ENCODE measurements at places on chromosomes 11 and 22.

- no peak for DNase-seq
These were observed 148.1 kb downstream of the DYNC2H1 start for GRCh38 chr11:103257360-103257759.

GRCh38 chr11:31814176-31814868, 3.2 kb upstream of the PAX6 start:
- no peak for DNase-seq

GRCh38 chr22:31278151-31278621, 14.1 kb downstream of the PIK3IP1 start:
- no peak for DNase-seq

- DNase-seq = no peak
These were observed 20.6 kb upstream of the FDX1 start for GRCh38 chr11:110409174-110409573.

DNA sequence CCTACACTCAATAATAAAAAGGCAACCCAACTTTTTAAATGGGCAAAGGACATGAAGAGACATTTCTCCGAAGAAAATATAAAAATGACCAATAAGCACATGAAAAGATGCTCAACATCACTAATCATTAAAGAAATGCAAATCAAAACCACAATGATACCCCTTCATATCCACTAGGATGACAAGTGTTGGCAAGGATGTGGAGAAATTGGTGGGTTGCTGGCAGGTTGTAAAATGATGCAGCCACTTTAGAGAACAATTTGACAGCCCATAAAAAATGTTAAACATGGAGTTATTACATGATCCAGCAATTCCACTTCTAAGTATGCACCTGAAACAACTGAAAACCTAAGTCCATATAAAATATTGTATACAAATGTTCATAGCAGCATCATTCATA, 73.2 kb upstream of the LMO2 start:
- DNase-seq = no peak

DNA sequence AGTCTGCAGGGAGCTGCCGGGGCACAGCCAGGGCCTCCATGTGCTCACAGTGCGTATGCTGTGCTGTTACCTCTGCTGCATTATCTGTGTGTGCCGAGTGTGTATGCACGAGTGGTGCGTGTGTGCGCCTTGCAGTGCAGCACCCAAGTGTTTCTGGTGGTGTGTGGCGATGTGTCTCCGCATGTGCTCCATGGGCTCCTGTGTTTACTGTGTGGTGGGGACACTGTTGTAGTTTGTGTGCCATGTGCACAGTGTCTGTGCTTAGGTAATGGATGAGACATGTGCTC, 31.4 kb downstream of the KCNC1 start:
- DNase-seq = no peak

- no peak for DNase-seq
These were observed 26.3 kb upstream of the CCDC90B start for GRCh38 chr11:83312430-83312829.

GRCh38 chr22:44449061-44449682, 48.9 kb downstream of the RTL6 start:
- no peak for DNase-seq

DNA sequence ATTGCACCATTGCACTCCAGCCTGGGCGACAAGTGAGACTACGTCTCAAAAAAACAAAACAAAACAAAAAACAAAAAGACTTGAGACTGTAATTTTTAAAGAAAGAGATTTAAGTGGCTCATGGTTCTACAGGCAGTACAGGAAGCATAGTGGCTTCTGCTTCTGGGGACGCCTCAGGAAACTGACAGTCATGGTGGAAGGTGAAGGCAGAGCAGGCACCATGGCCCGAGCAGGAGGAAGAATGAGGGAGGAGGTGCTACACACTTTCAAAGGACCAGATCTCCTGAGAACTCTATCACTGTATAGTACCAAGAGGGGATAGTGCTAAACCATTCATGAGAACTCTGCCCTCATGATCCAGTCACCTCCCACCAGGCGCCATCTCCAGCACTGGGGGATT, 52.0 kb downstream of the CBL start:
- no peak for DNase-seq

- no peak for DNase-seq
These were observed 67.5 kb downstream of the TEAD1 start for GRCh38 chr11:12741671-12742216.

DNA sequence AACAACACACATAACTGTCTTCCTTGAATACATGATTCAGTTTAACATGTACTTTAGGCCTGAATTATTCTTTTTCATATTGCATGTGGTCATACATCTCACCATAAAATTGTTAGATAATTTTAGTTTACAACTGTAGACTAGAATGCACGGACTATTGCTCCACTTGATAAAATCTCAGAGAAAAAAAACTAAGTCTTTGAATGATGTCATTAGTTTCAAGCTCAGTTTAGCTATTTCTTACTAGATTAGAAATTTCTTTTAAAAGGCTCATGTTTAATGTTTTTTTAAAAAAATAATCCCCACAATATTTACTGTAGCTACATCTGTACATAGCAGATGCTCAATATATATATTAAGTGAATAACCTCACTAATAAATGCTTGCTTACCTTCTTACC, 5.1 kb downstream of the RSF1 start:
- DNase-seq = no peak

- DNase-seq = no peak
These were observed 14.3 kb upstream of the ADA2 start for GRCh38 chr22:17233348-17234043.

DNA sequence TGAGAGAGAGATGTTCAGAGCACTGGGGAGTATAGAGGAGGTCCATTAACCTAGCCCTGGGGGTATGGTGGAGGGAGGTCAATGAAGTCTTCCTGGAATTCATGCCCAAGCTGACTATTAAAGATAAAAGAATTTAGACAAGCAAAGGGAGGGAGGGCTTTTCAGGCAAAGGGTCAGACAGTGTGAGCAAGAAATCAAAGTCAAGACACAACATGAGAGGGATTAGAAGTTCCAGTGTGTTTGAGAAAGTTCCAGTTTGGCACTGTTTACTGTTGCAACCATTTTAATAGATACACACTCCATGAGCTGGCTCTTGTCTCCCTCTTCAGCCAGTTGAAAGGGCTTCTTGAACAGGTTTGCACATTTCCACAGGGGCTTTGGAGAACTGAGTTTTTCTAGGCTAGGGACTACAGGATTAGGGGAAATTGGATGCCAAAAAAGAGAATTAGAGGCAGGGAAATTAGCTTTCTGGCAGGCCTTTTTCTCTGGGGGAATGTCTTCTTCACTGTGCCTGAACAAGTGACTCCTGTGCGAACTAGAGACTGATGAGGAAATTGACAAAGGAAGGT, 14.7 kb upstream of the NNMT start:
- no peak for DNase-seq

DNA sequence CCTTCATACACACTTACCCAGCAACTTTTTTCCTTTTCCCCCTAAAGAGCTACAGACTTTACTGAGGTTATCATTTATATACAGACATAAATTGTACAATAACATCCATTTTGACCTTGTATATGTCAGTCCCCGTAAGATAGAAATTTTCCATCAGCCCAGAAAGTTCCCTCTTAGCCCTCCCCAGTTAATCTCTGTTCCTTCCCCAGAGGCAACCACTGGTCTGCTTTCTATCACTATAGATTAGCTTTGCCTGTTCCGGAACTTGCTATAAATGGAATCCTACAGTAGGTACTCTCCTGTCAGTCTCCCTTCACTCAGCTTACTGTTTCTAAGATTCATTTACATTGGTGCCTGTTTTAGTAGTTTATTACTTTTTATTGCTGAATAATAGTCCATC, 54.9 kb downstream of the TSPAN18 start:
- DNase-seq = no peak

DNA sequence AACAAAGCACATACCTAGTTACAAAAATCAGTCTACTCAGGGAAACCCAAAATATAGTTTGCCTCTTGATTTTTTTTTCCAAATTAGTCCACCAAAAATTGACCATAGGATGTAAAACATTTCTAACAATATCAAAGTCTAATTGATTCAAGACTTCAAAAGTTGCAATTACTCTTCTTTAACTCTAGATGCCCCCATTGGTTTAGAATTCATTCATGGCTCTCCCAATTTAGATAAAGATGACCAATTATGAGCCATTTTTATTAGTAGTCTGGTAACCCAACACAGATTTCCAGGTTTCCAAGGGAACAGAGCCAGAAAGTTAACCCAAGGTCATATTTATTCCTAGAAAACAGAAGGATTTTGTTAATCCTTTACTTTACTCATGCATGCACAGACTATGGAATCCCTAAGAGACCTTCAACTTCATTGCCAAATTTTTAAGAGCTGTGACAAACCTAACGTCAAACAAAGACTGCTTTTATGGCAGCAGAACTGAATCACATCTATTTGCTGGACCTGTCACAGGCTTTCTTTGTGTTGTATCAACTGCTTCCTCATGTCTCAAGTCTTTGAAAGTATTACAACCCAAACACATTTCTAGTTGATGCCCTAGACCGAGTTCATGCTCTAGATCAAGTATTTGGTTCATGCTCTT, 55.3 kb downstream of the C22orf42 start:
- no peak for DNase-seq

DNA sequence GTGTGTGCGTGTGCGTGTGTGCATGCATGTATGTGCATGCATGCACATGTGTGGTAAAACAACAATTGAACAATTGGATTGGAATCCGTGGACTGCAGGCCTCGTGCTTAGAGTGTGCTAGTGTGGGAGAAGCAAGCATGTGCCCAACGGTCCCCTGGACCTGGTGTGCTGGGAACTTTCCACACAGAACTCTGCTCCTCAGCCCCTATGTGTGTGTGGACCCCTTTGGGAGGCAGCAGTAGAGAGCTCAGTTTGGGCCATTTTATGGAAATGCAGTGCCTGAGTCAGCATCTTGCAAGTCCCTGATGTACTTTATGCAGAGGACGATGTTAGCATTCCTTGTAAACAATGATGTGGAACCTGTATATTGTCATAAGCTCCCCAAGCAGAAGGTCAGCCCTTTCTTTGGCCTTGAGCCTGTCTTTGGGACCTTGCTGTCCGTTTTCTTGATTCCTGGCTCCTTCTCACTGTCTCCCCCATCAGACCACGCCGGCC, 167.3 kb downstream of the TBC1D22A start:
- no peak for DNase-seq

- no peak for DNase-seq
These were observed 13.5 kb upstream of the TUB start for GRCh38 chr11:8067567-8067928.

- DNase-seq = no peak
These were observed 144.9 kb downstream of the MAML2 start for GRCh38 chr11:96197801-96198701.

GRCh38 chr11:70281156-70281609, 10.7 kb downstream of the PPFIA1 start:
- no peak for DNase-seq

DNA sequence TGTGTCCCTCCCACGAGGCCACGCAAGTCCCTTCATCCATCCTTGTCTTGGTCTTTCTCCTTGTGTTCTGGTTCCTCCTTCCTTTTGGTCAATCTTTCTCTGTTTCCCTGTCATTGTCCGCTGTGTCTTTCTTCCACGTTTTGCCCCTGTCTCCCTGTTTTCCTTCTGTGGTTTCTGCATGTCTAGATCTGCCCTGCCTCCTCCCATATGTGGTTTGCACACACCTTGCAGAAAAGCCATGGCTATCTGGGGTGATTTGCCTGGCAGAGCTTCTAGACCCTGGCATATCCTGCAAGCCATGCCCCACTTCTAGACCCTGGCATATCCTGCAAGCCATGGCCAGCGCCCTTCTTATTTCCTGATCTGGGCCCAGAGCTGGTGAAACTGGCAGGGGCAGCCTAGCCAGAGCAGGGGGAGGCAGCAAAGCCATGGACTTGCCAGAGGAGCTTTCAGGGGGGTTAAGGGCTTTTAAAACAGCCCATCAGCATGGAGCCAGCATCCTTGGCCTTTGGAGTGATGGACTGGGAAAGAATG, 131.6 kb upstream of the NECTIN1 start:
- DNase-seq = no peak

GRCh38 chr11:8015753-8016239, 28.7 kb downstream of the EIF3F start:
- DNase-seq = no peak

GRCh38 chr11:43119275-43119970, 192.4 kb upstream of the API5 start:
- DNase-seq = no peak

DNA sequence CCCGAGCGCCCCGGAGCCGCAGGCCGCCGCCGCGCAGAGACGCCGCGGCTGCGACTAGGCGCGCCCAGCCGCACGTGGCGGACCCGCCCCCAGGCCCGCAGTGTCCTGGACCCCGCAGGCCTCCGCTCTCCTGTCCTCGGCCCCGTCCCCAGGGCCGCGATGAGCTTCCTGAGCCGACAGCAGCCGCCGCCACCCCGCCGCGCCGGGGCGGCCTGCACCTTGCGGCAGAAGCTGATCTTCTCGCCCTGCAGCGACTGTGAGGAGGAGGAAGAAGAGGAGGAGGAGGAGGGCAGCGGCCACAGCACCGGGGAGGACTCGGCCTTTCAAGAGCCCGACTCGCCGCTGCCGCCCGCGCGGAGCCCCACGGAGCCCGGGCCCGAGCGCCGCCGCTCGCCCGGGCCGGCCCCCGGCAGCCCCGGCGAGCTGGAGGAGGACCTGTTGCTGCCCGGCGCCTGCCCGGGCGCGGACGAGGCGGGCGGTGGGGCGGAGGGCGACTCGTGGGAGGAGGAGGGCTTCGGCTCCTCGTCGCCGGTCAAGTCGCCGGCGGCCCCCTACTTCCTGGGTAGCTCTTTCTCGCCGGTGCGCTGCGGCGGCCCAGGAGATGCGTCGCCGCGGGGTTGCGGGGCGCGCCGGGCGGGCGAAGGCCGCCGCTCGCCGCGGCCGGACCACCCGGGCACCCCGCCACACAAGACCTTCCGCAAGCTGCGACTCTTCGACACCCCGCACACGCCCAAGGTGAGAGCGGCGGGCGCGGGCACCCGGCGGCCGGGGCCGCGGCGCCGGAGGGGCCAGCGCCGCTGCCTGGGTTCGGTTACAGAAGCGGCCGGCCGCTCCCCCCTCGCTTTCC, 528 bp downstream of the WEE1 start:
- no peak for DNase-seq

- no peak for DNase-seq
These were observed 576.7 kb upstream of the LRRC4C start for GRCh38 chr11:42036201-42036600.

DNA sequence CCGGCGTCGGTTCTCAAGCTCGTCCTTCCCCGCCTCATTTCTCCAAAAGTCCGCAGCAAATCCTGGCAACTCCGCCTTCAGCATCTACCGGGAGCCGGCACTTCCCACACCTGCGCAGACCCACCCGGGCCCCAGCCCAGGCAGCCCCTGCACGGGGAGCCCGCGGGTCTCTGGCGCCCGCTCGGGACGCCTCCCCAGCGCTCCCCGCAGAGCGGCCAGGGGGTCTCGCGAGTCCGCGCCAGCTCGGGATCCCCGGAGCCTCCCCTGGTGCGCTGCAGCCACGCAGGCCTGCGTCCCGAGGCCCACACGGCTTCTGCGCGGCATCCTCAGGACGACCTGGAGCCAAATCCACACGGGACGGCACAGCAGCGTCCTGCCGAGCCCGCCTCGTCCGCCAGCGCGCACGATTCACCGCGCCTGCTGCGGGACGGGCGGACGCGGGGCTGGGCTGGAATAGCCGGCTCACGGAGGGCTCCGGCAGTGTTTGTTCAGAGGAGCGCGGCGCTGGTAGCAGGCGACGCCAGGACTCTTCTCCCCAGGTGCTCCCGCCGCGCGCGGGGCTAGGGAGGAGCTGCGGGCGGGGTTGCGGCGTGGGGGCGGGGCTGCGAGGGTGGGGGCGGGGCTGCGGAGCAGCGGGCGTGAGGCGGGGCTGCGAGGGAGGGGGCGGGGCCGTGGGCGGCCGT, 816 bp upstream of the PHRF1 start:
- DNase-seq = peak; percentile 83

- no peak for DNase-seq
These were observed 668 bp upstream of the CHST1 start for GRCh38 chr11:45665933-45666647.

Measured in NCI-H2107 (cell line).